IPS DF 6.9 (cell line): ENCODE measurements at places on chromosomes 1 and 21.

DNA sequence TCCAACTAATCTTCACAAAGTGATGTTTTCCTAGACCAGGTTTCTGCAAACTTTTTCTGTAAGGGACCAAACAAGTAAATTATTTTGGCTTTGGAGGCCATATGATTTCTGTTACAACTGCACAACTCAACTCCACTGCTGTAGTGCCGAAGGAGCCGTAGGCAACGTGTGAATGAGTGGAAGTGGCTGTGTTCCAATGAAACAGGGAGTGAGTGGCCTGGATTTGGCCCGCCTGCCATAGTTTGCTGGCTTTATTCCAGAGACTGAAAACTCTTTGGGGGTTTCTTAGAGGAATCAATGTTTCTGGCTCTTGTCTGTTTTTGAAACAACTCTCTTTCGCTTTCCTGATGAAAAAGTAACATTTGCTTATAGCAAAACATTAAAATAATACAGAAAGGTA lies 12.6 kb upstream of the ACTL8 start:
- H3K36me3 ChIP-seq = no peaks in the 10 kb centered on the region
- H3K4me3 ChIP-seq = no peak overlapping the region
- H3K4me1 ChIP-seq = peaks cover 2% of the 10 kb centered on the region; the same call in 1 of the 2 replicates
- no peak overlapping the region for H3K27ac ChIP-seq
- no peak for DNase-seq

DNA sequence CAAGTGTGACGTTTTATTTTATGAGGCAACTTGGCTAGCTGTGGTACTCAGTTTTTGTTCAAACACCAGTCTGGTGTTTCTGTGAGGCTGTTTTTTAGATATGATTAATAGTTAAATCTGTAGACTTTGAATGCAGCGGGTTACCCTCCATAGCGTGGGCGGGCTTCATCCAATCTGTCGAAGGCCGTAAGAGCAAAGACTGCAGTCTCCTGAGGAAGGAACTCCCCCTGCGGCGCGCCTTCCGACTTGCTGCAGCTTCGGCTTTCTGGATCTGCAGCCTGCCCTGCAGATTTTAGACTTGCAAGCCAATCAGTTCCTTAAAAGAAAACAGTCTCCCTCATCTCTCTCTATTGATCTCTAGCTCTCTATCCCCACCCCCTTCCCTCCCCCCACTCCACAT lies 4.2 kb upstream of the ZNF496 start:
- no peak overlapping the region for H3K27ac ChIP-seq
- H3K4me1 ChIP-seq = peaks cover 15% of the 10 kb centered on the region; the same call in 1 of the 2 replicates

- H3K4me3 ChIP-seq = no peak overlapping the region
- no peak for DNase-seq
- H3K27ac ChIP-seq = no peak overlapping the region
- no peaks in the 10 kb centered on the region for H3K36me3 ChIP-seq
Observed at GRCh38 chr21:33670076-33670978, 28.0 kb downstream of the ITSN1 start.

- H3K36me3 ChIP-seq = no peaks in the 10 kb centered on the region
- H3K4me1 ChIP-seq = no peaks in the 10 kb centered on the region
Observed at GRCh38 chr1:87017998-87018672, 103.7 kb downstream of the HS2ST1 start.

- H3K36me3 ChIP-seq = no peaks in the 10 kb centered on the region
- no peak for DNase-seq
- H3K4me3 ChIP-seq = no peak overlapping the region
- H3K27ac ChIP-seq = no peak overlapping the region
- no peaks in the 10 kb centered on the region for H3K4me1 ChIP-seq
Observed at GRCh38 chr1:5238351-5239130, 584.1 kb downstream of the AJAP1 start.

DNA sequence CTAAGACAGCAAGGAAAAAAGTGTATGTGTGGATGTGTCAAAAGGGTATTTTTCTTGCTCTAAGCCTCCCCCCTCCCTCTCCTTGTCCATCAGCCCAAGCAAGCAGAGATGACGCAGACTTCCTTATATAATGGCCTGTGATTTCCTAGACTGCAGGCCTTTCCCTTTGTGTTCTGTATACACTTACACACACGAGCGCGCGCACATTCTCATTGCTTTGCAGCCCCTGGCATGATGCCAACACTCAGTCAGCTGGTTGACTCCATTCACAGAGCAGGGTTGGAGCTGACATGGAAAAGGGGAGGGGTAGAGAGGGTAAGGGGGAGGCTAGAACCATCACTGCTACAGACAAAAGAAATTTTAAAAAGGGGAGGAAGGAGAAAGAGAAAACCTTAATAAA lies 41.8 kb downstream of the GATAD2B start:
- no peaks in the 10 kb centered on the region for H3K27me3 ChIP-seq
- 0 out of 2 replicates have a peak, but pooled peaks cover 2% of the 10 kb centered on the region for H3K4me1 ChIP-seq
- H3K4me3 ChIP-seq = no peak overlapping the region
- H3K36me3 ChIP-seq = no peaks in the 10 kb centered on the region
- no peak for DNase-seq

DNA sequence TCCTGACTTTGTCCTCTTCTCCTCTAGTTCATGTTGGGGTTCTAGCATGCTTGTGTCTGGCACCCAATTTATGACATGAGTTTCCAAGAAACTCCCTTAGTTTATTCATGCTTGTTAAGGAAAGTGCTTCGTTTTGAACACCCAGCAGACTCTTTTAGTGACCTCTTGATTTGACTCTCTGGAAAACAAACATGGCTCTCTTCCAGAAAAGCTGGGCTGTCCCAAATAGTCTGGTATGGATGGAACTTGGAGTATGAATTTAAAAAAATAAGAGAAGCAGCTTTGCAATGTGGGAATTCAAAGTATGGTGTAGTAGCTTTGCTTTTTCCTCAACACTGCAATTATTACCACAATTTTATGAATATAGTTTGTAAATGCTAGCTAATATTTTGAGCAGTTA lies 143.4 kb upstream of the C8B start:
- H3K27ac ChIP-seq = no peak overlapping the region
- H3K4me3 ChIP-seq = no peak overlapping the region
- peaks cover 2% of the 10 kb centered on the region; the same call in 1 of the 2 replicates for H3K4me1 ChIP-seq
- DNase-seq = no peak

GRCh38 chr1:204323887-204324286 lies 35.8 kb downstream of the PLEKHA6 start:
- no peak overlapping the region for H3K4me3 ChIP-seq
- peaks cover 4% of the 10 kb centered on the region; the same call in 1 of the 2 replicates for H3K4me1 ChIP-seq
- no peak overlapping the region for H3K27ac ChIP-seq
- no peaks in the 10 kb centered on the region for H3K27me3 ChIP-seq
- no peak for DNase-seq
- H3K36me3 ChIP-seq = no peaks in the 10 kb centered on the region

DNA sequence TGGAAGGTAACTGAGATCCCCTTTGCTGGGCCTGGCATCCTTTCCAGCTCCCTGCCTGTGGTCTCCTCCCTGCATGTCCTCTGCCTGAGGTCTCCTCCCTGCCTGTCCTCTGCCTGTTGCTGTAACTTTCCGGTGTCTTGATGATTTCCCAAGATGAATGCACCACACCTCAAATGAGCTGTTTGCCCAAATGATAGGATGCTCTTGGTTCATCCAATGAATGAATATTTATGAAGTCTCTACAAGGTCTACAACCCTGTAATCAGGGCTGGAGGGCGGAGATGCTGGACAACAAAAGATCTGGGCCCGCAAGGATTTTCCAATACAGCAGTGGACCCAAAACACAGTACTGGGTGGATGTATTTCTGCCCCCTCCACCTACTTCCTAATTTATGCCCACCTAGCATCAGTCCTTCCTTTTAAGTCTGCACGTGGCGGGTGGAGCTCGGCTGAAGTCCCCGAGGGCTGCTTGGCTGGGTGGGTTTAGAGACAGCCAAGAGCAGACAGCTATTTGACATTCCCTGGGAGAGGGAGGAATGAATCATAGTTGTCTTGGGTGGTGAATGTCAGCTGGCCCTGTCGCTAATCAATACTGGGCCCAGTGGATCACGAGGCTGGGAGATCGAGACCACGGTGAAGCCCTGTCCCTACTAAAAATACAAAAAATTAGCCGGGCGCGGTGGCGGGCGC lies 60.3 kb upstream of the GRHL3 start:
- no peak overlapping the region for H3K4me3 ChIP-seq
- no peak overlapping the region for H3K27ac ChIP-seq
- no peaks in the 10 kb centered on the region for H3K4me1 ChIP-seq
- no peak for DNase-seq
- no peaks in the 10 kb centered on the region for H3K36me3 ChIP-seq

DNA sequence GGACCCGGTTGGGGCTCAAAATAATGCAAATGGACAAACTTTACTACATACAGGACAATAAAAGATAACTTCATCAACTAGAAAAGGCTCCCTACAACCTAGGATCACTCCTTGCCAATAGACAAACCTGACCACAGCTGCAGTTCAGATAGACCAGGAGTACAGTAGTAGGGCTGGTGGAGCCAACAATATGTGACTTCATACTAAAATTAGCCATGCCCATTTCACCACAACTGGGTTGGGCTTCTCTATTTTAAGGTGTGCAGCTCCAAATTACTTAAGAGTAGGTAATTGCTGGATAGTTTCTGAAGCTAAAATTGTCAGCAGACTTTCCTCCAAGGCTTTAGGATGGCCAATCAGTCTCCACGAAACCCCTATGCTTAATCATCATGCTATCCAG lies 3.9 kb downstream of the DENND1B start:
- no peaks in the 10 kb centered on the region for H3K36me3 ChIP-seq
- no peaks in the 10 kb centered on the region for H3K4me1 ChIP-seq
- no peaks in the 10 kb centered on the region for H3K27me3 ChIP-seq
- DNase-seq = no peak
- H3K27ac ChIP-seq = no peak overlapping the region

DNA sequence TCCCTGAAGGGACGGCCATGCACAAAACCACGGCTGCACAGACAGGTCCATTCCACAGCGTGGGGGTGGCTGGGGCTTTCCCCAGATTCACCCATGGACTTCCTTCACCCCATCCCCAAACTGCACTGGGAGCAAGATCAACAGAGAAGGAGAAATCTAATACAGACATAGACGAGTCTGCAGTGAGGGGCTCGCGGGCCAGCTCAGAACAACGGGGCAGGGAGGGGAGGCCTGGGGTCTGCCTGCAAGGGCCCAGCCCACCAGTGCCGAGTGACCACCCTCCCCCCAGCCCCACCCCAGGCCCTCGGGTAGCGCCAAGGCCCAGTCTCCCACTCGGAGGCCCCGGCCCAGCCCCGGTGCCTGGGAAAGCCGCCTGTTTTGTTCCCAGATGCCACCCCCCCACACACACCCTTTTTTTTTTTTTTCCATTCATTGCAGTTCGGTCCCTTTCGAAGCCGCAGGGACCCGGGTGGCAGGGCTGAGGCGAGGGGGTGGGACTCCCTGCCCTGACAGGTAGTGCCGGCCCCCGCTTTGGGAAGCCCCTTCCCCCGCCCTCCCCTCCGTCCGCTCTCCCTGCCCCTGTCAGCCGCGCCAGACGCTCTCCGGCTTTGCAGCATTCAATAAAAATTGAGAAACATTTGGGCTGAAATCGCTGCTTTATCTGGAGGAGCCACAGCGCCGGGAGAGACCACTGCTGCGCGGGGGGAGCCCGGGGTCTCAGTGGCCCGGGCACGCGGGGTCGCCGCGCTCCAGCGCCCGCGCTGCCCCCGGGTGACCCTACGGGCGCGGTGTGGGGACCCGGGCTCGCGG lies 543 bp upstream of the EPHB2 start:
- H3K4me1 ChIP-seq = 0 out of 2 replicates have a peak, but pooled peaks cover 2% of the 10 kb centered on the region
- no peak overlapping the region for H3K27ac ChIP-seq
- peak overlapping the region; percentile 51; the same call in 1 of the 2 replicates for H3K4me3 ChIP-seq
- peaks cover 12% of the 10 kb centered on the region for H3K27me3 ChIP-seq
- no peak for DNase-seq
- H3K36me3 ChIP-seq = no peaks in the 10 kb centered on the region

GRCh38 chr1:33319949-33320618 lies 814 bp downstream of the A3GALT2 start:
- H3K4me3 ChIP-seq = no peak overlapping the region
- 0 out of 2 replicates have a peak, but pooled peaks cover 1% of the 10 kb centered on the region for H3K4me1 ChIP-seq
- DNase-seq = no peak

DNA sequence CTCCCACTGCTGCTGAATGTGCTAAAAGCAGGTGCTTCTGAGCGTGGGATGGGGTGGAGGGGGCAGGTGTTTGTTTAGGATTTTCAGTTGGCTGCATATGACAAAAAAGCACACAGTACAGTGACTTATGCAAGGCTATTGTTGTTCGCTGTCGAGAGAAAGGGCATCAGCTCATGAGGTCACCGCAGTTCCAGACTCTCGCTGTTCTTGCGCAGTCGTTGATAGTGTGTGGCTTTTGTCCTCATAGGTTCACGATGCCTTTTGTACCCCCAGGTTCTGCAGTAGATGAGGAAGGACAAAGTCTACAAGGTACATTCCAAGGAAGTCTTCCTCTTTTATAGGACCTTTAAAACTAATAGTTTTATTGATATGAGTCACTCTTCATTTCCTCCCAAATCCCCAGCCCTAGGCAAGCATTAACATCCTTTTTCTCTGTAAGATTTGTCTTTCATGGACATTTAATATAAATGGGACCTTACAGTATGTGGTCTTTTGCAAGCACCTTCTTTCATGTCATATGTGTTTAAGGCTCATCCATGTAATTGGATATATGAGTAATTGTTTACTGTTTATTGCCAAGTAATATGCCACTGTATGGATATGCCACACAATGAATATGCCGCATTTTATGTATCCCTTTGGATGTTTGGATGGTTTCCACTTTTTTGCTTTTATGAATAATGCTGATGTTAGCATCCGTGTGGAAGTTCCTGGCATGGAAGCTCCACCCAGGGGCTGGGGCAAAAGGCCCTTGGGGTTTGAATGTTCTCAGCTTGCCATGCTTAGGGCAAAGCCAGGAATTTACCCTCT lies 14.5 kb upstream of the NLRP3 start:
- H3K4me3 ChIP-seq = no peak overlapping the region
- H3K36me3 ChIP-seq = no peaks in the 10 kb centered on the region
- DNase-seq = no peak
- H3K27me3 ChIP-seq = no peaks in the 10 kb centered on the region
- no peak overlapping the region for H3K27ac ChIP-seq

DNA sequence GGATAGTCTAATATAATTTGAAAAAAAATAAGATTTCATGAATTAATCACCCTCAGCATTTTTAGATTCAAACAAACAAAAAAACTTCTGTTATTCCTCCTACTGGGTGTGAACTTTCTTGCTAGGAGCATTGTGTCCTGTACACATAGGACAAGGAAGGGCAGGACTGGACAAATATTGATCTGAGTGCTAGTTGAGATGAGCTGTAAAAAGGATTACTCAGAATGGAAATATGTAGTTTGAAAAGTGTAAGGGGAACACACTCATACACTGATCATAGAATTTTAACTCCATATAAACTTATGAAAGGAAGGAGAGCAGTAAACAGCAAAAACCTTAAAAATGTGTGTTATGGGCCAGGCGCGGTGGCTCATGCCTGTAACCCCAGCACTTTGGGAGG lies 156.5 kb upstream of the ZNF648 start:
- H3K4me1 ChIP-seq = no peaks in the 10 kb centered on the region
- H3K4me3 ChIP-seq = no peak overlapping the region
- no peaks in the 10 kb centered on the region for H3K36me3 ChIP-seq
- no peak overlapping the region for H3K27ac ChIP-seq
- no peaks in the 10 kb centered on the region for H3K27me3 ChIP-seq
- no peak for DNase-seq
